Osteoblast (primary cell): ENCODE measurements at places on chromosomes 16 and 17.
A peak's percentile ranks its signal among the peaks of the same experiment; 100 is the strongest.

DNA sequence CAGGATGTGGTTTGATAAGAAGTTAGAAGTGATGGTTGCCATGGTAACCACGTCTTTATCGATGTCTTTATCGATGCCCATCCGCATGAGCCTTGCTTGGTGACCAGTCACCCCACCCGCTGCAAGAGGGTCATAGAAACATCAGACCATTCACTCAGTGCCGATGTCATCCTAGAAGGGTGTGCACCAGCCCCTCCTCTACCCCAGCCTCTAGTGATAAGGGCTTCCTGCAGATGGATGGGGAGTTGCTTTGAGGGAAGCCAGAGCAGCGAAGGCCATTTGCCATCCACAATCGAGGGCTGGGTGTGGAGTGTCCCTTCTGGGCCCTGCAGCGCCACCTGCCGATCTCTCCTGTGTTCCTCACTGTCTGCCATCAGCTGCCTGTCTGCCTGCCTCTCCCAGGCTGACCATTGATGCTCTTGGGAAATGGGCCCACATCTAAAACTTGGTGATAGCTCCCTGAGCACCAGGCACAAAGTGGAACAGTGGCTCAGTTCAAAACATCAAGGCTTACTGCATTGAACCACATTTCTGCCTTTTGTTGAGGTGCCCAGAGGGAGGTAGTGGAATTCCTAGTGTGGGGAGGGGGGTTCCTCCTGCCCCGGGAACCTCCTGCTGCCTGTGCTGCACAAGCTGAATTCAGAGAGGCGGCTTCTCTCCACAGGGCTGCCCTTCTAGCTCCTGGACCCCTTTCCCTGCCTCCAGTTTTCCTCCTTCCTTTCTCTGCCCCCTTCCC, 8.9 kb downstream of the CALB2 start:
- DNase-seq: peak; percentile 95

GRCh38 chr16:53504665-53505064, 1.7 kb upstream of the AKTIP start:
- DNase-seq: no peak

DNA sequence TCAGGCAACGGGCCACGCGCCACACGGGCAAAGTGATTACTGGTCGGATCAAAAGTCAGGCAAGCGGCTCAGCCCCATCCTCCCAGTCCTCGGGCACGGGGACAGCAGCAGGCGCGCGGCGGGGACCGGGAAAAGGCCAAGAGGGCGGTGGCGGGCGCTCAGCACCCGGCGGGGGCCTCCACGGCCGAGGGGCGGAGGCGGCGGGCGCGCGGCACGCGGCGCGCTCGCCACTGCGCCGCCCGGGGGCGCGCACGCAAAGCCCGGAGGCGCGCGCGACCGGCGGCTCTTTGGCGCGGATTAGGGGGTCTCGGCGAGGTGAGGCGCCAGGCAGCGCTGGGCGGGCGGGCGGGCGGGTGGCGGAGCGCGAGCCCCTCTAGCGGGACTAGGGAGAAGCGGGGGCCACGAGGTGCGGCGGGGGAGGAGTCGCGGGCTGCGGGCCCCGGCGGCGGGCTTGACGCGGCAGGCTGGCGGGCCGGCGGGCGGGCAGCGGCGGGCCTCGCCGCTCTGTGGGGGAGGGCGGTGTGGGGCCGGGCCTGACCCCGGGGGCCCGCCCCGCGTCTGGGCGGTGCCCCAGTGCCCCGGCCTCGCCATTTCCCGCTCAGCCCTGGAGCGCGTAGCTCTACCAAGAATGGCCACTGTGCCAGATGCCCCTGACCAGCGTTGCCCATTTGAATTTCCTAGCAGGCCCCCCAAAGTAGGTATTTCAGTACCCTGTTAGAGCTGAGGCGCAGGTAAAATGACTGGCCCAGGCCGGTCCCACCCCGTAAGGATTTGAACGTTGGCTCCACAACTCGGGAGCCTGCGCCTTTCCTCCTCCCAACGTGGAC, at the start of the genes ACACA and TADA2A:
Gene ACACA (minus strand): TSS at position 202 of the 827 bp plus-strand sequence. CDS start 537 bp downstream, outside the sequence.
Gene TADA2A (plus strand): TSS at position 252 of the 827 bp plus-strand sequence. CDS start 4,480 bp downstream, outside the sequence.
- DNase-seq: peak; percentile 99

GRCh38 chr16:24478401-24478800, 61.0 kb upstream of the RBBP6 start:
- DNase-seq: no peak

DNA sequence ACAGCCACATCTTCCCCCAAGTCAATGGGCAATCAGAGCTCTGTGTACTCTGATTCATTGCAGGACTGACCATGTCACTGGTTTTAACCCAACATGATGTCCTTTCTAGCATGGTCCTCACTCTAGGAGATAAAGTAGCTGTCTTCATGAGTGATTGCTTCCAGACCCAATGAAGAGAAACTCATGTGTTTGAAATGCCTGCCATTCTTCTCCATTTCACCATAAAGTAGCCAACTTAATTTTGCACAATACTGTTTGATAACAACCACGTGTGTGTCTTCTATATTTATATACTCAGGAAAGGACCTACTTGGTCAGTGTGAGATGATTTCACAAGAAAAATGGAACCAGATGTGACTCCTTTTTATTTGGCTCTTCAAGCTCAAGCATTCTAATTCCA, 172.5 kb downstream of the AXIN2 start:
- no peak for DNase-seq

DNA sequence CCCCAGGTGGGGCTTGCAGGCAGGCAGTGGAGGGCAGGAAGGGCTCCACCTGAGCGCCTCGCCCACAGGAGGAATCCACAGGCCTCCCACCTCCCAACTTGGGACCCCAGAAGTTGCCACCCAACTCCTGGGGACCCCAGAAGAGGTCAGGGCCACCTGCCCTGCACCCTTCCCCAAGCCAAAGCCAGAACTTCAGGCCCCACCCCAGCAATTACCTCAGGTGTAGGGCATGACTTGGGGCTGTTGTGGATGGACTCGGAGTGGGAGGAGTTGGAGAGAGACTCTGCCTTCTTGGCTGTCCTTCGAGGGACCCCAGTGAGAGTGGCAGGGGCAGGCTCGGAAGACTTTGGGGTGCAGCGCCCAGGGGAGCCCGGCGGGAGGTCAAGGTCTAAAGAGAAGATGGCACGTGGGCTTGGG, 10.5 kb downstream of the TSPOAP1 start:
- peak; percentile 74 for DNase-seq

DNA sequence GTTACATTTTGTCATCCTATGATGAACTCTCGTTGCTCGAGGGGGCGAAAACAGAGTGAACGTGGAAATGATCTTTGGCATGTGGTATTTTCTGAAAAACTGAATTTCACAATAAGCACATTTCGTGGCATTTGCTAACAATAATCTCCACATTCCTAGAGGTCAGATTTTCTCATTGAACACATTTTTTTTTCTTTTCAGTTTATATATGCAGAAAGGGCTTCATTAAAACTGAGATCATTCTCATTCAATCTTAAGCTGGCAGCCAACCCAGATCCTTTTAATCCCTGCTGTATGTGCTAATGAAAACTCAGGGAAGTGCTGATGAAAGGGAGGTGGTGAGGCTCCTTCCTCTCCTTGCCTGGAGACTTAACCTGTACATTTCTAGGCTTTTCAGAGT, 52.6 kb downstream of the PRKCA start:
- DNase-seq: no peak

GRCh38 chr17:36715951-36716350, 114.6 kb downstream of the MRM1 start:
- no peak for DNase-seq

- DNase-seq: no peak
These were observed 2.6 kb upstream of the KRT36 start for GRCh38 chr17:41492351-41492750.

GRCh38 chr16:72029567-72030271, 21.2 kb downstream of the DHODH start:
- DNase-seq: no peak

DNA sequence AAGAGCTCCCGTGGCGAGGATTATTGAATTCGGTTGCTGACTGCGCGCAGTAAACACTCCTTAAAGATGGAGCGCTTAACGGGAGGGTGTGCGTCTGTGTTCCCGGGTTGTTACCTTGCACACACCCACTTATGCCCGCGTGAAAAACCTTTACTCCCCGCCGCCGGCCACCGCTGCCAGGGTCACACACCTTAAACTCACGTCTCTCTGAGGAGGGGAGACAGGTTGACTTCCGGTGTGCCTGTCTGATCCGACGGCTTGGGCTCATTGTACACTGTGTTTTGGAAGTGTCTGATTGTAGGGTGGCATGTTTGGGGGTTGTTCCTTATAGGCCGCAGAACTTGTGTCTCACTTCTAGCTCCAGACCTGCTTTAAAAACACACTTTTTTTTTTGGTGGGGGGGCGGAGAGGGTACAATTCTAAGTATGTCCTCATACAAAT, 66.8 kb downstream of the KPNA2 start:
- no peak for DNase-seq

DNA sequence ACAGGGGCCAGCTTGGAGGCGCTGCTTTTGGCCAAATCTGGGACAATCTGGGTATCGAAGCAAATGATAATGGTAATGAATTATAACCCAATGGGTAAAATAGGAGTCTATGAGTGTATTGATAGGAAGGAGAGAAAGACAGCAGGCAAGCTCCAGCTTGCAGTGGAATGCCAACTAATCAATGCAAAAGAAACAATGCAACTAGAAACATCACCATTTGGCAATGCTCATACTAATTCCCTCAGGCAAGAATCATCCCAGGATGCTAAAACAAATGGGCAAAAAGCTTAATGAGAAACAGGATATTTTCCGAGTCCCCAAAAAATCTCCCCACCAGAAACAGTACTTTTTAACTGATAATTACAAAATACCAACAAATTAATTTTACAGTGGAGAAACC, 64.7 kb downstream of the ADCY9 start:
- peak; percentile 37 for DNase-seq

- peak; percentile 51 for DNase-seq
These were observed 6.8 kb downstream of the ADAP2 start for GRCh38 chr17:30928584-30928983.

DNA sequence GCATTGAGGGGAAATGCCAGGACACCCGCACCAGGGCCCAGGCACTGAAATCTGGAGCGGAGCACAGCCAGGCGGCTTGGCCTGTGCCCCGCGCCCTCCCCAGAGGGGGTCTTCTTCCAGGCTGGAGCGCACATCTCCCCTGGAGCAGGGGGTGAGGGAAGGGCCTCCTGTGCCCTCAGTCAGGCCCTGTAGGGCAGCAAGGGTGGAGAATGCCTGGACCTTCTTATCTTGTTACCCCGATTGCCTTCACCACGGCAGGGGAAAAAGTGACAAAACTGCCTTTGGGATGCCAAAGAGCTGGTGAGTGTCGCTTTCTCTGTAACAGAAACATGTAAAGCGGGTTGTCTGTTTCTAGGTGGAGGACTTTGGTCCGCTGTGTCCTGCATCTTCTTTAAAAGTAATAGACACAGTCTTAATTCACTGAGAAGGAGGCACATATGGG, 48.3 kb upstream of the BAHCC1 start:
- DNase-seq: no peak

- no peak for DNase-seq
These were observed 2.0 kb upstream of the THUMPD1 start for GRCh38 chr16:20743591-20743990.

DNA sequence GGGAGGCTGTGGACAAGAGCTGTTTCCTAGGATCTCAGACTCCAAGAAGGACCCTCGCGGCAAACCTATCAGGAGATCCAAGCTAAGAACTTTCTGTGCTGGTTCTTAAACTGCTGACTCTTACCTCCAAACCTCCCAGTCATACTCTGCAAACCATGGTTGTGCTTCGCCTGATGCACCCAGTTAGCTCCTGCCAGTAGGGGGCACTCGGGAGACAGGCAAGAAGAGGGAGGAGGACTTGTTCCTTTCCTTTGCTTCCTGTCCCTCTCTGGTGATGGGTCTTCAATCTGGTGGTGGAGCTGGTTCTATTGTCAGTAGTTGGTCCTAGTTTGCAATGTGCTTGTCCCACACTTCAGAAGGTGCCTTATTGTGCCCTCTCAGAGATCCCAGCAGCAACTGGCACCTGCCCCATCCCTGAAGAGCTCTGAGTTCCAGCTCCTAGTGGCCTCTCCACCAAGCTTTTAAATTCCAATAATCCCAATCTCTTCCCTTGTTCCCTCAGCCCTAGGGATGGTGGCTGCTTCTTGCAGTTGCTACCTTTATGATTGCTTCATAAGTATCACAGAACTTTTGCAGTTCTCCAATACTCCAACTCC, 113.5 kb upstream of the RPL38 start:
- no peak for DNase-seq

DNA sequence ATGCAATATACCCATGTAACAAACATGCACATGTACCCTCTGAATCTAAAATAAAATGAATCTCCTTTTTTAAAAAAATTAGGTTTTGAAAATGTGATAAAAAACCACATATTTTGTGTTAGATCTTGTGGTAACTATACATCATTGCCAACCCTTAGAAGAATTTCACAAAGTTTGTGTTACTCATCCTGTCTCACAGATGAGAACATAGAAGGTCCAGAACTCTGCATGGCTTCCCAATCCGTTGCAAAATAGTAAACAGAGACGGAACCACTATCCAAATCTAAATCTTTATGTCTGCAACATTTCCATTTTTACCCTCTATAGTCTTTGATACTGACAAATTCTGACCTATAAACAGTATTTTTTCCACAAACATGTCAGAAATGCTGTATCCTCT, 759.9 kb downstream of the KCNJ2 start:
- no peak for DNase-seq

- DNase-seq: no peak
These were observed 13.0 kb downstream of the SKAP1 start for GRCh38 chr17:48416971-48417370.

DNA sequence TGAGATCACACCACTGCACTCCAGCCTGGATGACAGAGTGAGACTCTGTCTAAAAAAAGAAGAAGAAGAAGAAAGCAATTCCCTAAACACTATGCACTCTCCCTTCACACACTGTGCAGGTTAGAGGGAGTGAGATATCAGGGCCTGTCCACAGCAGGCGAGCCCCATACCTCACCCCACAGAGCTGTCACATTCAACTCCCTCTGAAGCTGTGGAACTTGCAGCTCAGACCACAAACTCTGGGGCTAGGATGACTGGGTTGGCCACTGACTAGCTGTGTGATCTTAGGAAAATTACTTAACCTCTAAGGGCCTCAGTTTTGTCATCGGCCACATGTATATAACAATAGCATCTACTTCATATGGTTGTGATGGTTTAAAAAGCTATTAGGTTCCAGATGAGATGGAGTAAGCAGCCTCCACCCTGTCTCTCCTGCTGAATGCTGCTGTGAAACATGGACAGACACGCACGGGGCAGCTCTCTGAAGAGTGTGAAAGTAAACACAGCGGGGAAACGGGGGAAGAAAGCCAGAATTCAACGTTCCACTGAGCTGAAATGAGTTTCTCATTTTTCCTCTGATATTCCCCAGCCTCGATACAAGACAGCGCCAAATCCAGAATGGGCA, 13.6 kb upstream of the PYY start:
- no peak for DNase-seq

DNA sequence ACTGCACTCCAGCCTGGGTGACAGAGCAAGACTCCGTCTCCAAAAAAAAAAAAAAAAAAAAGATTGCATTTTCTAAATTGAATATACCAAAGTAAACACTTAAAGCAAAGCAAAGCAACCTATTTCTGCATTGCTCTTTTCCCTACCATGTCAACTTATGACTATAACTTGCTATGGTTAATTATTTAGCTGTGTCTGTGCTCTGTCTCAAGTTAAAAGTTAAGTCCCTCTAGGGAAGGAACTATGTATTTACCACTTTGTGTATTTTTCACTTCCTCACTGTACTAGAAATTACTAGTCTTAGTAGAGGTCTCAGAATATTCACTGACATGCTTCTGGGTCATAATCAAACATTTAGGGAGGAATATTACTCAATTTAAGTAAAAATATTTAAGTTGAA, 711.7 kb upstream of the SOX9 start:
- DNase-seq: no peak

GRCh38 chr17:51121620-51122472, 1.2 kb upstream of the SPAG9 start:
- DNase-seq: peak; percentile 98

GRCh38 chr17:61528171-61528570, 62.8 kb downstream of the NACA2 start:
- DNase-seq: peak; percentile 10

- no peak for DNase-seq
These were observed 1.3 kb downstream of the SALL1 start for GRCh38 chr16:51149721-51150164.
